ENCODE measurements at places on chromosomes 16 and 17.

DNA sequence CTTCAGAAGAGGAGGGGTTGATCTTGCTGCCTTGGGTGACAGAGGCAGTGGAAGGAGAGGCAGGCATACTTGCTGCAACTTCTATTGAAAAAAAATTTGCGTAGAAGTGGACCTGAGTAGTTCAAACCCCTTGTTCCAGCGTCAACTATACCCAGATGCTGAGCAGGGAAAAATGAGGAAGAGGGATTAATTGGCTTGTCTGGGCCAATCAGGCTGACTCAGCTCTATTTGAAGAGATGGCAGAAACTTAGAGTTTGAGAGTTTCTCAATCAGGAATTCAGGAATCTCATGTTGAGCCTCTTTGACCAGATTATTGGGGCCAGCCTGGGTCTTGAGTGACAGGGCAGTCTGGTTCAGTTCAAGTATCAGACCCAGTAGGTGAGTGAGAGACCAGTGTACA, 17.6 kb downstream of the CASC3 start:
- no peak for DNase-seq

GRCh38 chr17:65181237-65182061, 44.3 kb downstream of the RGS9 start:
- DNase-seq, result peak; percentile 31

DNA sequence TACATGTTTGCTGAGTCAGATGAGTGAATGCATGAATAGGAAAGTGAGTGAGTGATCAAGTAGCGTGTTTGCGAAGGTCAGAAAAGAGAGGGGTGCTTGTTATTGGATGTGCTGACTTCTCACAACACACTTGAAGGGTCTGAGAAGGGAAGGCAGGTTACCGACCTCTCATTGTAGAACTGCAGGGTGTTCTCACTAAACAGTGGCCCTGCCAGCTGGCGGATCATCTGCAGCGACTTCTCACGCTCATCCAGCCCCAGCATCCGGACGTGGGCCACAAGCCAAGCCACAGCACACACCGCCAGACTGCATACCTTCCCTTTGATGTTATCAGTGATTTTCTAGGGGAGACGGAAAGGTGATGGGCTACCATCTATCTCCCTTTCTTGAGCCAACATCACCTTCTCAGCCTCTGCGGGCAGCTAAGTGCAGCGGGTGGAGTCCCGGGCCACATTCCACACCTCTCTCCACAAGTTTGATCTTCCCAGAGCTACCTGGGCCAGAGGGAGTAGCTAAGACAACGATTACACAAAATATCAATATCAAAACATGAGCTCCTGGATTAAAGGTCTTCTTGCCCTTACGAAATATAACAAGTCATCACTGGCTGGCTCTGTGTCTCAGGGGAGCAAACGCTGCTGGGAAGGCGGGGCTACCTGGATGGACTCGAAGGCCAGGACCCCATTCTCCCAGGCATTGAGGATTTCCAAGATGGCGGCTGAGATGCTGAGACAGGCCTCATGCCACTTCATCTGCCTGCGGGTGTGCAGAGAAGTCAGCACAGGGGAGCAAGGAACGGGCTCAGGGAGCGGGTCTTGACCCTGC, 11.0 kb downstream of the CSF3 start:
- DNase-seq, result no peak

DNA sequence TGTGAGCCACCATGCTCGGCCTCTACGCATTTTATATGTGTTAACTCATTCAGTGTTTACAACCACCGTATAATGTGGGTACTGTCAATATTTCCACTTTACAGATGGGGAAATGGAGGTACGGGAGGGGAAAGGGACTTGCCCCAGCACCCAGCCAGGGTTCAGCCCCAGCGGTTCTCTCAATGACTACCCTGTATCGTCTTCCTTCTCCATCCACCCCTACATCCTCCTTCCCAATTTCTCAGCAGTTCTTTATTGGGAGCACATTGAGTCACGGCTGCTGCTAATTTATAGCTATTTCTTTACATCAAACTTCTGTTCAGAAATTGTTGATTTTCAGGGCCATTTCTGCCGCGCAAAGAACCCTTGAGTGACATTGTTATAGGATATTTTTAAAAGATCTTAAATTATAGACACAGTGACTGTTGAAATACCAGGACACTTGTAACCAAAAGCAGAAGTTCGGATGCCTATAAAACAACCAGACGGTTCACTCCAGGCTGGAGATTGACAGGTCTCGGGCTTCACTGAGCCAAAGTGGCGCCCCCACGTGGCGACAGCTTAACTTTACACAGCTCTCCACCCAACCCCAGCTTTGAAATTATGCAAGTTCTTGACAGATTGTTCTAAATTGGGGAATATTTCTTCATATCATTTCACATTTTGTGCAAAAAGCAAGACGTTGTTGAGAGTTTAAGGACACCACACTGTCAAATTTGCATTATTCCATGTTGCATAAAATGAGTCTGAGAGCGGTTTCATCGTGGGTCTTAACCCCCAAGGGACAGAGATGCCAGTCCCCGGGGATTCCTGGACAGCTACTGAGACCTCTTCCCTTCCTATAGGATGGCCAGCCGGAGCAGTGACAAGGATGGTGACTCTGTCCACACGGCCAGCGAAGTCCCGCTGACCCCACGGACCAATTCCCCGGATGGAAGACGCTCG, 11.8 kb downstream of the SYT17 start:
- DNase-seq, result peak; percentile 86

- DNase-seq, result peak; percentile 17
These were observed 5.7 kb downstream of the IRX5 start for GRCh38 chr16:54936201-54936978.

DNA sequence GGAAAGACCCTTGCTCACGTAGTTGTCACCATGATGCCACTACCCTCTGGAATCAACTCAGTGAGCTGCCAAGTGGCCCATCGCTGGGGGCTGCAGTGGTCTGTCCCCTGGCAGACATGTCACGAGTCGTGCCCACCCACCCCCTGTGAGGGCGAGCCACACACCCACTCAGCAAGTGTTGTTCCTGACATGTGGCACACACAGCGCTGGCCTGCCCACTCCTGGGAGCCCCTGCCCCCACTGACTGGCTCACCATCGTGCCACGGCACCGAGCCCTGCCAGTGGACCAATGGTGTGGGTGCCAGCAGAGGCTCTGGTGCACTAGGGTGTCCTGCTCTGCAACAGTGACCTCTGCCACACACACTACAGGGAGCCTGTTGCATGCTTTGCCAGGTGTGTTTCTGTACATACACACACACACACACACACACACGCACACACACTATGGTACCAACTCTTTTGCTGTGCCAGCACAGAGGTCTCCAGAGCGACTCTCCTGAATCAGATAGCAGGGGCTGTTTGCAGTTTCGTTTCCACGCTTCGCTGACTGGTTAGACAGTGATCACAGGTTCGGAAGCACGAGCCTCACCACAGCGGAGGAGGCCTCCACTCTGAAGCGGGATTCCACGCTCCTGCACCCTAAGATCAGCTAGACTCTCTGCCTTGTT, 7.7 kb downstream of the RTN4RL1 start:
- DNase-seq, result no peak

- DNase-seq, result no peak
These were observed 744 bp downstream of the JPH3 start for GRCh38 chr16:87602821-87603683.

DNA sequence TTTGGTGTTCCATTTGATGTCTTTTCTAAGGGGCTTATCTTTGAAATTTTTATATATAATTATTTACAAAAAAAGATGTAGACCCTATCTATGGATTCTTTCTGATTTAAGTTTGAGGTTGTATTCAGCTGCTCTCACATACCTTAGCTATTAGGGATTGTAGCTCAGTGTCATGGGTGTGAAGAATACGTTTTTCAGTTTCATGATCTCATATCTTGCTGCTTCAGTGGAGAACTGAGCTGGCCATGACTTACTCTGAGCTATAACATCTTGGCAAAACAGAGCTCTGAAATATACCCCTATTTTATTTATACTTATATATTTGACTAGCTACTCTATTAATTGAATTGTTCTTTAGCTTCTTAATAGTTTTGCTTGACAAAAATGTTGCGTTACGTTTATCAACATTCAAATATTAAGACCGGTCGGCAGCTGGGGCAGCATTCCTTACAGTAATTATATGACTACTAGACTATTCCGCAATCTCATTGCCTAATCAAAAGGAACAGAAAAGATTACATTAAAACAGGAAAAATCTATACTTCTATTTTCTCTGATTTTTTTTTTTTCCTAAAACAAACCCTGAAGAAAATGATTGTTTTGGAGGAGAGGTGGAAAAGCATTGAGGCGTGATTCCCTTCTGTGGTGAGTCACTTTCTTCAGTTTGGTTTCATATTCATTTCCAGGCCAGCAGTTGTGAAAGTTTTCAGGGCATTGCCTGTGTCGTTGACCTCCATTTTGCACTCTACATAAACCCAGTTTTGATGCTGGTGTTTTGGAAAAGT, 24.1 kb upstream of the KRT24 start:
- DNase-seq, result no peak

- DNase-seq, result peak; percentile 87
These were observed at the start of gene RPL19 for GRCh38 chr17:39200070-39200879. RPL19 (plus strand) TSS chr17:39200283; CDS start chr17:39200345, 62 bp downstream.

DNA sequence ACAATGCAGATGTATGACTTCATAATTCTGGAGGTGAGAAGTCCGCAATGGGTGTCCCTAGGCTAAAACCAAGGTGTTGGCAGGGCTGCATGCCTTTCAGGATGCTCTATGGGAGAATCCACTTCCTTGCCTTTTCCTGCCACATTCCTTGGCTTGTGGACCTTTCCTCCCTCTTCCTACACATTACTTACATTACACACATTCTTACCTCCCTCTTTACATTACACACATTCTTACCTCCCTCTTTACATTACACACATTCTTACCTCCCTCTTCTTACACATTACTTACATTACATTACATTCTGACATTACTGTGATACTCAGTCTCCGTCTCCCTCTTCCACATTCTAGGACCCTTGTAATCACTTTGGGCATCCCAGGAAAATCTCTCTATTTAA, 14.2 kb upstream of the CDH5 start:
- no peak for DNase-seq

- DNase-seq, result no peak
These were observed 4.1 kb upstream of the MRPL58 start for GRCh38 chr17:75008373-75008772.

GRCh38 chr17:41082626-41083025, 1.3 kb upstream of the KRTAP4-7 start:
- DNase-seq, result no peak

GRCh38 chr17:61831099-61831498, 32.2 kb downstream of the BRIP1 start:
- DNase-seq, result no peak

- peak; percentile 51 for DNase-seq
These were observed 129.8 kb downstream of the C16orf78 start for GRCh38 chr16:49503256-49504022.

- DNase-seq, result no peak
These were observed 18.0 kb downstream of the NETO2 start for GRCh38 chr16:47125757-47126156.

GRCh38 chr17:34055606-34056005, 199.5 kb upstream of the CCL2 start:
- no peak for DNase-seq

GRCh38 chr16:53912155-53912554, 208.2 kb downstream of the FTO start:
- DNase-seq, result peak; percentile 37

GRCh38 chr17:78910497-78911284, 7.7 kb upstream of the CEP295NL start:
- no peak for DNase-seq

GRCh38 chr17:80091376-80091775, 10.0 kb upstream of the GAA start:
- DNase-seq, result no peak

DNA sequence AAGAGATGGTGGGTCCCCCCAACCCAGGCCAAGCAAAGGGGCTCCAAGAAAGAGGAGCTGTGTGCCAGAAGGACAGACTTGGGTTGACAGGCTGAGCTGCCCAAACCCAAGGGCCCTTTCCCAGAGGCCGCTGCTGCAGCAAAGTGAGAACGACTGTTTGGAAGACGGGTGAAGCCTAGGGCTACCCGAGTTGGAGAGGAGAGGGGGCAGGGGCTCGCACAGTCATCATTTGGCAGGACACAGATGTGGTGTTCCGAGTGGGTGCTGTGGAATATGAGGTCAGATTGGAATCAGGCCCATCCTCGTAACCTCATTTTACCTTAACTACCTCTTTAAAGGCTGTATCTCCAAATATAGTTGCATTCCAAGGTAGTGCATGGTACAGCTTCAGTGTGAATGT, 5.3 kb upstream of the MFAP4 start:
- no peak for DNase-seq

GRCh38 chr17:76163919-76164318, 22.9 kb upstream of the FOXJ1 start:
- DNase-seq, result no peak

- DNase-seq, result no peak
These were observed 91.2 kb downstream of the TMEM132E start for GRCh38 chr17:34670618-34671017.
